Stimulated activated CD8-positive, alpha-beta memory T cell treated with anti-CD3 and anti-CD28 coated beads, Interleukin-15, amount 100 ng/mL, for 48 hours (primary cell): ENCODE measurements at places on chromosomes 12 and 14.

GRCh38 chr12:68803948-68804656 lies 3.9 kb upstream of the MDM2 start:
- no peak for DNase-seq

DNA sequence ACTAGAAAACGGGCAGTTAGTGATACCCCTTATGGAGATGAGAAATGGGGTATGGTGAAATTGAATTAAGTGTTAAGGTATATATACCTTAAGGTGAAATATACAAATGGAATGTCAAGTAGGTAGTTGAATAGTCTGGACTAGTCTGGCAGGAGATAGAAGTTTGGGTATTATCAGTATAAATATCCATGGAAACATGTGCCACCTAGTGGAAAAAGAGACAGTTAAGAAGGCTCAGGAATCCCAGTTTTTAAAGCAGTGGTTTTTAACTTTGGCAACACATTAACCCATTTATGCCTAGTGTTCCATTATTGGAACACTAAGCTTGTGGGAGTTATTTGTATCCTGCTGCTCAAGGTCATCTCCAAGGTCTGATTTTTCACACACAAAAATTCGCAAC lies 38.6 kb upstream of the TPH2 start:
- DNase-seq = no peak

- no peak for DNase-seq
Observed at GRCh38 chr12:5534426-5535199, 102.7 kb downstream of the NTF3 start.

- no peak for DNase-seq
Observed at GRCh38 chr12:119700078-119700477, 32.1 kb downstream of the PRKAB1 start.

GRCh38 chr12:52912711-52913430 lies 8.0 kb upstream of the KRT8 start:
- DNase-seq = no peak

DNA sequence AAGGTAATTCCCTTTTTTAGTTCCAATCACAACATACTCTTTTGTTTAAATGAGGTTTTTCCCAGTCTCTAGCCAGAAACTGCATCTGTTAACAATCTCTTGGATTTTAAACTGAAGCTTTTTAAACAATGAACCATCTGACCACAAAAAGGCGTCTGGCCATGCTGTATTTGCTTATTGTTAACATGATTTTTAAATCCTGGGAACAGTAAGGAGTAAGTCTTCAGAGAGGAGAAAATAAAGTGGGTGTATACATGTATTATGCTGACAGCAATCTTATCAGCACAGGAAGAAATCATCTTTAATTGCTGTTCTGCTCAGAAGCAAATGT lies 106.2 kb downstream of the DAAM1 start:
- no peak for DNase-seq

DNA sequence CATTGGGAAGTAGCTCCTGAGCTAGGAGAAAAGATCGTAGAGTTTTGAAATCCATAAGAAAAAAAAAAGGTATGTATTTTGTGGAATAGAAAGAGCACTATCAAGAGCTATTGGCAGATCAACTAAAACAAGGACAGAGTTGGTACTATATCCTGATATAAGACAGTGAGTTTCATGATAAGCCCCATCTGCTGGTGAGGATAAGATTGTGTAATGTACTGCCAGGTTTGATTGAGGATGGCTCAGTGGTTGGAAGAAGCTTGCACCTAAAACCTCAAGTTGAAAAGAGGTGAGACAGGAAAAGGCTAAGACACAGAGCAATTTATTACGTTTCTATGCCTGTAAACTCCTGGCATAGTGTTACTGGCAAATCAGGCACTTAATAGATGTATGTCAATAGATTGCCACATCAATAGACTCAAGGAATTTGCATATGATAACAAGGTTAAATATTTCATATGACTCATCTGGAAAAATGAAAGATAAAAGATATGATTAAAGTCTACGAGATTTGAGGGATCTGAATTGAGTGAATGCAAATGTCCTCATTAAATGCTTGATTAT lies 525.6 kb downstream of the FLRT2 start:
- DNase-seq = no peak

GRCh38 chr14:75562089-75562488 lies 16.3 kb upstream of the FLVCR2 start:
- peak; percentile 70 for DNase-seq

DNA sequence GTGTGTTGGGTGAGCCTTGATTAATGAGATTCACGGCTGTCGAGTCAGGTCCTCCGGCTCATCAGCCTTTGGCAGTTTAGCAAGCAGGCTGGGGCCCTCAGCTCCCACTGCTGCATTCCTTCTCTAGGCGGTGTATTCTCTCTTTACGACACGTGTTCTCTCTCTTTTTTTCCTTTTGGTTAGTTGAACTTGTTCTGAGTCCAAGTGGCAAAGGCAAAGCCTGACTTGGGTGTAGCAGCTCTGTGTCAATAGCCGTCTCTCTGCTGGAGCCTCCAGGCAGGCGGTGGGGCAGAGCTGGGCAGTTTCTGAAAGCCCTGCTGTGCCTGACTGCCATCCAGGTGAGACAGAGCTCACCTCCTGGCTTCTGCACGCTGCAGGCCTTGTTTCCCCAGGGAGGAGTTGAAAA lies 46.6 kb downstream of the SUSD6 start:
- no peak for DNase-seq
